ENCODE measurements at places on chromosomes 3 and 15. TPM values are rescaled to one million over a fixed set of nuclear protein-coding genes. Genes with fewer than 3 reads are reported as not detected.

- H3K36me3 ChIP-seq, result peaks cover 18% of the 10 kb centered on the region
- peaks cover 39% of the 10 kb centered on the region for H3K4me1 ChIP-seq
- no peak overlapping the region for H3K4me3 ChIP-seq
- no peaks in the 10 kb centered on the region for H3K27me3 ChIP-seq
- H3K27ac ChIP-seq, result no peak overlapping the region
- no peak for DNase-seq
These were observed 41.1 kb downstream of the USP3 start for GRCh38 chr15:63545520-63545919.

Gene GPR62
- not detected for total RNA-seq

DNA sequence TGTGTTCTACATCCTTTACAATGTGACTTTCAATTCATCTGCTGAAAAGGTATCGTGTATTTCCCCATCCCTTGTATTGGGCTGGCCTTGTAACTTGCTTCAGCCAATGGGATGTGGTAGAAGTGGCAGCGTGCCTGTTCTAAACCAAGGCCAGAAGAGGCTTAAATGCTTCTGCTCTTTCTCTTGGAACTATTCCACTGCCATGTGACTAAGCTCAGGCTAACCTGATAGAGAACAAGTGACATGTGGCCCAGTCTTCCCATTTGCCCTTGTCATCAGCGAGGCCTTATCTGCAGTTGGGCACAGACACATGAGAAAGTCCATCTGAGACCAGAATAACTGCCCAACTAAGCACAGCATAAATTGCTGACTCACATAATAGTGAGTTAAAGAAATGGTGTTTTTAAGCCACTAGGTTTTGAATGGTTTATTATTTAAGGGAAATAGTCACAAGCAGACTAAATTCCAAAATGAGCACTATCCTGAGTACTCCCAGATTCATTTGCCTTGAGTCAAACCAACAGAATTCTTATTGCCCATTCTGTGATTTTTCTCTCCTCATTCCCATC lies 230.2 kb downstream of the CPNE4 start:
- H3K36me3 ChIP-seq, result no peaks in the 10 kb centered on the region
- H3K4me1 ChIP-seq, result no peaks in the 10 kb centered on the region
- peaks cover 8% of the 10 kb centered on the region for H3K27me3 ChIP-seq
- no peak overlapping the region for H3K4me3 ChIP-seq

GRCh38 chr3:152376351-152377183 lies 107.8 kb downstream of the MBNL1 start:
- H3K4me3 ChIP-seq, result no peak overlapping the region
- peaks cover 60% of the 10 kb centered on the region for H3K4me1 ChIP-seq
- DNase-seq, result no peak

Gene ALAS1
- total RNA-seq, result 59.4 TPM

GRCh38 chr3:122331886-122332285 lies 6.8 kb downstream of the CSTA start:
- H3K36me3 ChIP-seq, result no peaks in the 10 kb centered on the region
- peaks cover 4% of the 10 kb centered on the region for H3K27me3 ChIP-seq
- no peak overlapping the region for H3K4me3 ChIP-seq
- H3K4me1 ChIP-seq, result no peaks in the 10 kb centered on the region

Gene ADAMTS9
- total RNA-seq, result not detected

DNA sequence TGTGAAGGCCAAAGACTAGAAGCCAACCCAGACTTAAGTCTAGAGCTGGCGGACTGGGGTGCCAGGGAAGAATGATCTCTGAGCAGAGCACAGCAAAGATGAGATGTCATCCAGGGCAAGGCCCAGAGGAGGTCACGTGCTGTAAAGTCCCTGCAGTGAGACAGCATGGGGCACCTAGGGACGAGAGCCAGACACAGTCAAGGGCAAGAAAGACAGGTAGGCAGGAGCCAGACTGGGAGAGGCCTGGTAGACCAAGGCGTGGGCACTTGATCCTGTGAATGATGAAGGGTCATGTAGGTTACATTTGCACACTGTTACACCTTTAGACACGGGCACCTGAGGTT lies 379.7 kb upstream of the PROK2 start:
- no peak overlapping the region for H3K4me3 ChIP-seq
- no peak overlapping the region for H3K27ac ChIP-seq
- H3K27me3 ChIP-seq, result no peaks in the 10 kb centered on the region
- no peaks in the 10 kb centered on the region for H3K36me3 ChIP-seq
- no peak for DNase-seq

GRCh38 chr3:184040010-184040409 lies 8.5 kb downstream of the HTR3D start:
- no peak overlapping the region for H3K4me3 ChIP-seq
- peaks cover 3% of the 10 kb centered on the region for H3K27me3 ChIP-seq
- H3K4me1 ChIP-seq, result no peaks in the 10 kb centered on the region
- no peaks in the 10 kb centered on the region for H3K36me3 ChIP-seq
- no peak for DNase-seq
- H3K27ac ChIP-seq, result no peak overlapping the region

Gene HCLS1
- total RNA-seq, result 193 TPM

Gene RLBP1
- not detected for total RNA-seq

DNA sequence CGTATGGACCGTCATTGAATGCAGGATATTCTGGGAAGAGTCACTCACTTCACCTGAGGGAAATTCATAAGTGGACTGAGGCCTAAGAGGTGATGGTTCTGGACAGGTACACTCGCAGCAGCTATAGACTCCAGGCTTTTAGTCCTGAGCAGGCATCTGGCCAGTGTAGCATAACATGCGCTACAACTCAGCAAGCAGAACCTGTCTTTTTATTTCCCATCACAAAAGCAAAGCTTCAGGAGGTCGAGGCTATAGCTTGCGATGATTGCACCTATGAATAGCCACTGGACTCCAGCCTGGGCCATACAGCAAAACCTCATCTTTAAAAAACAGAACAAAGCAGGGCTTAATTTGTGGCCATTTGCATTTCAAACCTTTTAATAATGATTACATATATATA lies 185.8 kb downstream of the KCNH8 start:
- H3K36me3 ChIP-seq, result no peaks in the 10 kb centered on the region
- H3K27me3 ChIP-seq, result no peaks in the 10 kb centered on the region
- no peak overlapping the region for H3K4me3 ChIP-seq
- no peak overlapping the region for H3K27ac ChIP-seq

Gene TIGIT
- total RNA-seq, result 12.9 TPM

DNA sequence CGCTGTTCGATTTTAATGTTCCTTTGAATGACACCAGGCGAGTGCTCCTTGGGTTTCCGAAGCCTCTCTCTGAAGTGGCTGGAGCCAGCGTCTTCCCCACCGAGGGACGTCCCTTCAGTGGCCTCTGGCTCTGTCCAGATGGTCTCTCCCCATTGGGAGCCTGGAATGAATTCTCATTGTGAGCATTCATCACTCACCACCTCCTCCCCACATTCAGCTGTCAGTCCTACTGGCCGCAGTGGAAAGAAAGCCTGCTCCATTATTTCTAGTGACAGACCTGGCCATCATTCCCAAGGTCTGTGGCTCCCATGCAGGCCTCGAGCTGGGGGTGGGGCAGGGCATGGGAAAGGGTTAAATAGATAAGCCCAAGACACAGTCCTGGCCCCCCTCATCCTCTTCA lies 35.2 kb downstream of the ZNF710 start:
- no peak overlapping the region for H3K27ac ChIP-seq
- H3K27me3 ChIP-seq, result no peaks in the 10 kb centered on the region
- DNase-seq, result no peak
- H3K36me3 ChIP-seq, result peaks cover 15% of the 10 kb centered on the region

- no peak for DNase-seq
- H3K27ac ChIP-seq, result peak overlapping the region; percentile 70
- H3K4me3 ChIP-seq, result no peak overlapping the region
These were observed 140.5 kb downstream of the DNAJB8 start for GRCh38 chr3:128326051-128326823.

DNA sequence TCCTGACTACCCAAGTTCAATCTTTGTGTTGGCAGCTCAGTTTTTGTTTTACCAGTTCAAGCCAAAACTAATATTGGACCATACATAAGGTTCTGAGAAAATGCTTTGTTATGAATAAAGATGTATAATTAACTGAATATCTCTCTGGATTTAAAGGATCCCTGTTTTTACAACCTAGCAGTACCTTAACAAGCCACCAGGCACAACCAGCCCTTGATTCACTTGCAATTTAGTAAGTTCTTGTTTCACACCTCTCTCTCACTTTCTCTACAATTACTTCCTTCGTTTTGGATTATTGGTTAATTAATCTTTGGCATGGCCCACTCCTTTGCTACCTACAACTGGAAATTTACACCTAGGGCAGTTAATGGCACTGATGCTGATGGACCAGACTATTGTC lies 531.9 kb downstream of the SQOR start:
- H3K4me3 ChIP-seq, result no peak overlapping the region
- no peak for DNase-seq
- H3K27me3 ChIP-seq, result no peaks in the 10 kb centered on the region

DNA sequence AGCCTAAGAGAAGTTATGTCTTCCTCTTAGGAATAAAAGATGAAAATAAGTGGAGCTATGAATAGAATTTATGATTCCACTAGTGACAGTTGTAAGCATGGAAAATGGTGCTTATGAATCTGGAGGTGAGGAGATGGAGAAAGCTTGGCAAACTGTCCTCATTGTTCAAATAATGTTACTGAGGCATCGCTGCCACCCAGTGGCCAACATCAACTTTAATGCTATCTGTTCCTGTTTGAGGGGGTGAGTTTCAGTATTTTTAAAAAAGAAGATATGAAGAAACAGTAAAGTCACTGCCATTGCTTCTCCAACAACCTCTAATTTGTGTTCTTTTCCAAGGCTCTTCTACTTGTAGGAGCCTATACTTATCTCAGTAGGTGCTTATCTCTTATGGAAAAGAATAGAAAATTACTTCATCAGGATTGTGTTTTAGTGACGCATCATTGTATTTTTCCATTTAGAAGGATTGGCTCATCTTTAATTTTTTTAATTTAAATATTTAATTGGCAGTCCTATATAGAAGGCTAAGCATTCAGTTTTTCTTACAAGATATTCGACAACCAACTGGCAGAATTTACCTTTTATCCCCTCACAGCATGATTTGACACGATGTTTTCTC lies 260.4 kb upstream of the P2RY1 start:
- H3K27me3 ChIP-seq, result peaks cover 8% of the 10 kb centered on the region
- no peaks in the 10 kb centered on the region for H3K4me1 ChIP-seq
- no peaks in the 10 kb centered on the region for H3K36me3 ChIP-seq
- H3K27ac ChIP-seq, result no peak overlapping the region

- H3K4me1 ChIP-seq, result no peaks in the 10 kb centered on the region
- H3K27me3 ChIP-seq, result peaks cover 39% of the 10 kb centered on the region
- H3K36me3 ChIP-seq, result no peaks in the 10 kb centered on the region
- H3K4me3 ChIP-seq, result no peak overlapping the region
These were observed 334.4 kb upstream of the THRB start for GRCh38 chr3:24829011-24829581.

GRCh38 chr3:1848935-1849334 lies 249.7 kb upstream of the CNTN4 start:
- H3K27ac ChIP-seq, result no peak overlapping the region
- H3K4me3 ChIP-seq, result no peak overlapping the region
- H3K4me1 ChIP-seq, result no peaks in the 10 kb centered on the region
- no peaks in the 10 kb centered on the region for H3K36me3 ChIP-seq

DNA sequence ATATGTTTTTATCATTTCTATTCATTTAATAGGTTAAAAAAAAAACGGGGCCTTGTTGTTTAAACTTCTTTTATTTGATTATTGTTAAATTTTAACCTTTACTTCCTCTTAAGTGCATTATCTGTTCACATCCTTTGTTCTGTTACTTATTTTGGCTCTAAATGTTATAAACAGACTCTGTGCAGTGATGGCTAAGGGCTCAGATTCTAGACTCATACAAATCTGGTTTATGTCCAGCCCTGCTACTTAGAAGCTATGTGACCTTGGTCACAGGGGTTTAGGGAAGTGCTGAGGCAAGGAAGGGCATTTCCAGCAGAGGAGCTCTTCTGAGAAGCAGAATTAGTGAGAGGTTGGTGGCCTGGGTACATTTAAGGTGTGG lies 55.3 kb upstream of the VILL start:
- H3K27ac ChIP-seq, result no peak overlapping the region
- no peaks in the 10 kb centered on the region for H3K27me3 ChIP-seq
- no peak for DNase-seq
- no peaks in the 10 kb centered on the region for H3K36me3 ChIP-seq
- H3K4me1 ChIP-seq, result peaks cover 3% of the 10 kb centered on the region
- H3K4me3 ChIP-seq, result no peak overlapping the region

Gene ZNF662
- total RNA-seq, result 5.3 TPM

- no peaks in the 10 kb centered on the region for H3K36me3 ChIP-seq
- no peak overlapping the region for H3K4me3 ChIP-seq
- no peaks in the 10 kb centered on the region for H3K27me3 ChIP-seq
These were observed 30.9 kb downstream of the EAF1 start for GRCh38 chr3:15458212-15458780.

Gene VEPH1
- not detected for total RNA-seq

Gene NRG4
- total RNA-seq, result not detected
